ENCODE measurements at places on chromosomes 2 and 18.

GRCh38 chr2:202101026-202101579, 28.0 kb downstream of the KIAA2012 start:
- no peak for DNase-seq

DNA sequence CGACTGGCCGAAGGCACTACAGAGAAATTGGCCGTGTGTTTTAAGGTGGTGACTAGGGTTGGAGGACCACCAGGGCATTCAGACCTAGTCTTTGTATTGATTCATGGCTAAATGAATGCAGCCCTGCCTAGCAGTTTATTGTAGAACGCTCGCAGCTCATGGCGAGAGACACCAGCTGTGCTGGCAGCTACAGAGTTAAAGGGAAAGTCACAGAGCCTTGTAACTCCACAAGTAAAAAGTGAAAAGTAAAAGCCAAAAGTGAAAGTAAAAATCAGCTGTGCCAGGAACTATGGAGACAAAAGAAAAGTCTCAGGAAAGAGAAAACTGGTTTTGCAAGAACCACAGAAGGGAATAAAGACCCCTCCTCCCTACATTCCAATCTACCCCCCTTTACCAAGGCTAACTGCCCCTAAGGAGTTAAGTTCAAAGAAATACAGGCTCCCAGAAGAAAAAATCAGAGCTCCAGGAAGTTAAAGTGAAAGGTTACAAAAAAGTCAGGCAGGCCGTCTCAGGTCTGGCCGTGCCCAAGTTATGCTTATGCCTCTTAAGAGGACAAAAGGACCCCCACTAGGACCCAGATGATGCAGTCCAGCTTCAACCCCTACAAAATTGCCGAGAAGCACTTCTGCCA, 46.4 kb upstream of the SELENOI start:
- DNase-seq, result no peak

GRCh38 chr2:46032996-46033395, 264.2 kb upstream of the EPAS1 start:
- DNase-seq, result no peak

DNA sequence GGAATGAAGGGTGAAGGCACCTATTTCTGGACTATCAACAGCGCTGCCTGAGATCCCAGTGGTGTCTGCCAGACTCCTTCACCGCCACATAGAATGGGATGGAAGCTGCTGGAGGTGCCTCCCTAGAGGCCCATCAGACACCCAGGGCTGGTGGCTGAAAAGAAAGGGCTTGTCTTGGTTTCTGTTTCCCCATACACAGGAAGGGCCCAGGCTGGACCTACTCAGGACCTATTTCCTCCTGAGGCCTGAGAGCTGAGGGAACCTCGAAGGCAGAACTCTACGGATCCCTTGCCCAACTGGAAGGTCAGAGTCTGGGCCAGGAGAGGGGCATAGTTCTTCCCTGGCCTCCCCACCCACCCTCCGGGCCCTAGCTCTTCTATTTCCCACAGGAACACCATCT, 2.9 kb upstream of the CLEC4F start:
- no peak for DNase-seq

DNA sequence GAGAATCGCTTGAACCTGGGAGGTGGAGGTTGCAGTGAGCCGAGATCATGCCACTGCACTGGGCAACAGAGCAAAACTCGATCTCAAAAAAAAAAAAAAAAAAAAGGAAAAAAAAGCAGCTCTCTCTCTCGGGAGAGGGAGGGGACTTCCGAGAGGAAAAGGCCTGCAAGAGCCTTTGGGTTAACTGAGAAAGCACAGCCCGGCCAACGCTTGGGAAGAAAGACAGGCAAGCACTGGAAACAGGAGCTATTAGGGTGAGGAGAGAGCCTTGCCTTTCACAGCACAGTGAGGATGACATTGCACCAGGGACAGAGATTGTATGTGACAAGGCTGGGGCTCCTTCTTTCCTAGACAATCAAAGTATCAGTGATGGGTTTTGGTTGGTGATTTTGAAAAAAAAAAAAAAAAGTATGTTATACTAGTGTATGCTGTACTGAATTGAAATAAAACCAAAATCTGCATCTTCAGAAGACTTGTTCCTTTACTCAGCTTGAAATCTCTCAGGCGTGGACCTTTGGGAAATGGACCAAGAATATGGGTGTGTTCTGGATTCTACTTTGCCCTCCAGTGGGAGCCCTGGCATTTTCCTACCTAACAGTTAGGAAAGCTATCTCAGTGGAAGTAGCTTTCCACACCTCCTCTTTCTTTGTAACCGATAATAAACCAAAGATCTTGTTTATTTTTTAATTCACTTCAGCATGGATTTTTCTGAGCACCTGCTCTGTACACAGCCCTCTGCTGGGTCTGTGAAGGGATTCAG, 16.7 kb downstream of the SRSF7 start:
- DNase-seq, result no peak
